T-helper 2 cell (primary cell): ENCODE measurements at places on chromosomes 3 and 15.

DNA sequence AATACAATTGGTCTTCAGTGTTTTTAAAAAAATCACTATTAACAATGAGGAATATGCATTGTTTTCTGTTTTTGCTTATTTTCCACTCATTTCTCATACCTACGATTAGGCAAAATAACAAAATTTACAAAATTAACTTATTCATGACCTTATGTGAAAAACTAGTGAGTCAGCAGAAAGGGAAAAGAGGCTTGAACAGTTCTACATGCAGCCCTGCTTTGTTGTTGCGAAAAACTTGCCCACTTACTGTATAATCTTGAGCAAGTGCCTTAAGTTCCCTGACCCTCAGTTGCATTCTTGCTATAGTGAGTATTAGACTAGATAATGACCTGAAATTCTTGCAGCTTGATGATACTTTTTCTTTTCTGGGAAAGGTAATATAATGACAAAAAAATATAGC is 551.1 kb upstream of the BCHE start:
- no peak for DNase-seq

DNA sequence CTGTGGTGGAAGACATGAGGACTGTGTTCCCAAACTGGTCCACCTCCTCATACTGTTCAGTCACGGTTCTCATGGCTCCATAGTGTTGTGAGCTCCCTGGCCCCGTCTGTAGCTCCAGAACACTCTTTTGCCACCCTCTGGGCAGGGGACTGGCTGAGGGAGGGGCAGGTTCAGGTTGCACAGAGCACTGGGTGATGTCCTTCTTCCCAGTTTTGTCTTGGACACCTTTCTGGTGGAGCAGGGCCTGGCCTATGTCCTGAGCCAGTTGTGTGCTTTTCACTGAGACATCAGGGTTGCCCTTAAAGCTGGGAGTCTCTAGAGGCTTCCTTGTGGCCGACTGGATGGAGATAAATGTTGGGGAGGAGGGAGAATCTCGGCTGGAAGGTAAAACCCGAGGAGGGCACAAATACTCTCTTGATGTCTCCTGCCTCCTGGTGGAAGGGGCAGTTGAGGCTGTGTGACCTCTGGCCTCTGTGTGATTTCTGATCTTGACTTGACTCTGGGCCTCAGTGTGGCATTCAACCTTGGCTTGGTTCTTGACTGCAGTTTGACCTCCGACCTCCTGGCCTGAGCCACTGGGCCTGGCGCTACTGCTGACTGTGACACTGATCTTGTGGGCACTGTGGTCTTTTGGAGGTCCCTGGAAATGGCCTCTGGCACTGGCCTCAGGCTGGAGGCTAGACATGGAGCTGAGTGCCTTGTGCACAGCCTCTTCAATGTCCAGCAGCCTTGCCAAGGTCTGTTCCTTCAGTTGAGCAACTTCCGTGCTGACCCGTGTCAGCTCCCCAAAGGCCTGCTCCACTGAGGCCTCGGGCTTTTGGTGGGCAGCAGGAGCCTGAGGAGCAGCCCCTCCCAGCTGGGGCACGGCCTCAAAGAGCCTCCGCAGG is 8.1 kb downstream of the XIRP1 start:
- no peak for DNase-seq

DNA sequence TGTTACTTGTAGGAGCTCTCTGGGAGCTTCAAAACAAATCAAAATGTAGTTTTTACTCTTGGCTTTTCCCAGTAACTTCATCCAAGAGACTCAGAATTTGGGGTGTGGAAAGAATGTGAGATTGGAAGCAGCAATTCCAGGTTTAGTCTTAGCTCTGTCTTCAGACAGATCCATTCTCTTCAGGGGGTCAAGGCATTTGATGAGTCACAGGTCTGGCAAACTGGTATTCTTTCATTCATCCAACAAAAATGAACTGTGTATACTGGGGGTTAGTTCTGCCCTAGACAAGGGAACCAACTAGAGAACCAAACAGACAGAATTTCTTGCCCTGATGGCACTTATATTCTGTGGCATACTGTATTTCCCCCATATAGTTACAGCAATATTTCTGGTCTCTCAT is 36.3 kb upstream of the CADPS start:
- no peak for DNase-seq

GRCh38 chr3:64251019-64251418 is 25.8 kb upstream of the PRICKLE2 start:
- DNase-seq: no peak

- DNase-seq: no peak
These were observed 223.7 kb upstream of the DPH6 start for GRCh38 chr15:35769656-35770055.
